ENCODE measurements at places on chromosomes 16 and 17.

- DNase-seq = no peak
These were observed 87.4 kb upstream of the LHX1 start for GRCh38 chr17:36849871-36850348.

DNA sequence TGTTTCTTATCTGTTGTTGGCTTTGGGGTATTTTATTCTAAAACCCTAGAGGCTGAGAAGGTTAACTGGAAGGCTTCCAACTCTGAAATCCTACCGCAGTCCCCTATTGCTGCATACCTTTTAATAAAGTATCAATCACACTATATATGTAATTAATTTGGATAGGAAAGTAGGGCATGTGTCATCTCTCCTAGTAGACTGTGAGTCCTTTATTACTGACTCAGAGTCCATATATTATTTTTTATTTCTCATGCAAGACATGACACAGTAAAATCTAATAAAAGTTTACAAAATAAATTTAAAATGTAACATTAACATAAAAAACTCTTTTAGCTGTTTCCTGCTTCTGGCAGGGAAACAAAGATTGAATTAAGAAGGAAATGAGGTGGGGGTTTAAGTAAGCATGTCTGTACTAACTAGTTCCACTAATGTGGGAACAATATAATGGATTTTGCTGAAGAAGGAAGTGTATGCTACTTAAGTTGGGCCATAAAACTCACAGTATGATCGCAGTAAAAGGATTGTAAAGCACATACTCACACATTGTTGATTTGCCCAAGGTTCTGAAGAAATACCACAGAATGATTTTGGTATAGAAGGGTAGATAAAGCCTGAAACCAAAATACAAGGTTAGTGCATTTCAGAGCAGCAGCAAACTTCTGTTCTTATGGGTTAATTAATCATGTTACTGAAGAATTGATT lies 97.6 kb upstream of the HLF start:
- no peak for DNase-seq

GRCh38 chr17:67412032-67412431 lies 35.0 kb downstream of the PITPNC1 start:
- no peak for DNase-seq

DNA sequence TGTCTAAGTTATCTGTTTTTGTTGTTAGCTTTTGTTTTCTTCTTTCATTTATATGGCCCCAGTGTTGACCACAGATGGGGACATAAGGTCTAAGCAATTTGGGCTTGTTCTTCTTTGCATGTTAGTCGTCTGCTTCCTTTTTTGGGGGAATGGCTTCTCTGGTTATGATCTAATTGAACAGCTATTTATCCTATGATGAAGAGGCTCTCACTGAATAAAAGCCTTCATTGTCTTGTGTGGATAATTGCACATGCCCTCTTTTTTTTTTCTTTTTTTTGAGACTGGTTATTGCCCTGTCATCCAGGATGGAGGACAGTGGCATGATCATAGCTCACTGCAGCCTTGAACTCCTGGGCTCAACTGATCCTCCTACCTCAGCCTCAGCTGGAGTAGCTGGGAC lies 13.7 kb downstream of the SMARCE1 start:
- no peak for DNase-seq

DNA sequence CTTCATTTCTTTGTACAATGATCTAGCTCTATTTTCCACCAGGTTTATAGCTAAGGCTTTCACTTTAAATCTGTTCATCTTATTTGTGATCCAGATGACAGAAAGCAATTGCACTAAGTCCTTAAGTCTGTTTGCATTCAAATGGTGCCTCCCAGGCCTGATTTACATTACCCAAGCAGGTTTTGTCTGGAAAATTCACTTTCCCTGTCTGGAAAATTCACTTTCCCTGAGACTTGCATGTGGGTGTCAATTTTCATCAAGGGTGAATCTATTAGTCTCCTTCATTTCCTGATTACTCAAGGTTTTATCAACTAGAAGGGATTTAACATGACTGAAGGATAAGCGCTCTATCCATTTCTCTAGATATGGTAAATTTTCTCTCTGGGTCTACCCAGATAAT lies 1480.2 kb upstream of the GOT2 start:
- no peak for DNase-seq

DNA sequence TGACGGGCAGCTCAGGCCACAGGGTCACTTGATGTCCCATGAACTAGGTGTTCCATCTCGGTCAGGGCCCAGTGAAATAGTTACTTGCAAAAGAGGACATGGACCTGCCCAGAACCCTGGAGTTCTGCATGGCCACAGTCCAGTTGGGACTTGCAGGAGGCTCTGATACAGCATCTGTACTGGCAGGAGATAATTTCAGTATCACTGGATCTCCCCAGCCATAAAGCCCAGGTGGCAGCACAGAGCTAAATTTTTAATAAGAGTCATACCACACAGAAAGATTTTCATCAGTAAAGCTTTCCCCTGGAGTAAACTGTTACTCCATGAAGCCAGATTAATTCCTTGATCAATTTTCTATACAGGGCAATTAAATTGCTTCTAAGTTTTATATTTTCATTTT lies 18.0 kb upstream of the SLC16A5 start:
- DNase-seq = no peak

GRCh38 chr17:965311-965989 lies 14.1 kb downstream of the NXN start:
- DNase-seq = no peak

DNA sequence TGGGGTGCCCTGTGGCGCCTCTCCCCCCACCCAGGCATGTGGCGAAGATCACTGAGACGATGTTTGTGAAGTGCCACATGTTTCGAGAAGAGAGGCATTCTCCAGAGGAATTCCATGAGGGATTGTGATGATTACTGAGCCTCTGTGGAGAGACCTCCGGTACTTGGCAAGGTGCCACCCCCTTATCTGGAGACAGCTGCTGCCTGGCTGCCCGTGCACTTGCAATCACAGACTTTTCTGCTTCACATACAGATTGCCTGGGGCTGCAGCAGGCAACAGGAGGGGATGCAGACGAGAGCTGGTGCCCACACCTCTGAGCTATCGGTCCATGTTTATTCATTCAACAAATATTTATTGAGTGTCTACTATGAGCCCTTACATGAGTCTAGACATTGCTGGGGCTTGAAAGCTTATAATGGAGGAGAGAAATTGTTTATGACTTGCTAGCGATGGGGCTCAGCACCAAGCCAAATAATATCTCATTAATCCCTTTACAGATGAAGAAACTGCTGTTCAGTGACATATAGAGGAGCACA lies 317.2 kb upstream of the ZFHX3 start:
- no peak for DNase-seq

GRCh38 chr17:65109990-65110680 lies 27.0 kb upstream of the RGS9 start:
- DNase-seq = no peak

GRCh38 chr16:78852081-78852635 lies 748.4 kb downstream of the MAF start:
- DNase-seq = no peak

DNA sequence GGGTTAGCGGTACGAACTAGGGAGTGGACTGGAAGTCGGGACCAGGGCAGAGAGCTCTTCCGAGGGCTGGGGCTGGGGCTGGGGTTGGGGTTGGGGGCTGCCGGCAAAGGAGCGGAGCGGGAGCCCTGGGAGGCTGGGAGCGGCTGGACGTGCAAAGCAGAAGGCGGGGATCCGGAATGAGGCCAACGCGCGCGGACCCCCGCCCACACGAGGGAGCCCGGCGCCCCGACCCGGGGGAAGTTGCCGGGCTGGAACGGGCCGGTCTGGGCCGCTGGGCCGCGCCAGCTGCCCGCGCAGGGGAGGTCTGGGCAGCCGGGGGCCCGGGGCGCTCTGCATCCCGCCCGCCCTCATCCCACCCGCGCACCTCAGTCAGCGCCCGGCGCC lies 323 bp downstream of the ST3GAL2 start:
- no peak for DNase-seq

GRCh38 chr17:50785946-50786570 lies 18.7 kb upstream of the ANKRD40CL start:
- DNase-seq = no peak
